Activated naive CD8-positive, alpha-beta T cell treated with anti-CD3 and anti-CD28 coated beads, Interleukin-2, amount 10 ng/mL, durations not matched to agents 7 days and 5 days (primary cell): ENCODE measurements at places on chromosomes 3 and 15. TPM values are rescaled to one million over a fixed set of nuclear protein-coding genes. Genes with fewer than 3 reads are reported as not detected.

SLC12A1 gene
- not detected for total RNA-seq

DNA sequence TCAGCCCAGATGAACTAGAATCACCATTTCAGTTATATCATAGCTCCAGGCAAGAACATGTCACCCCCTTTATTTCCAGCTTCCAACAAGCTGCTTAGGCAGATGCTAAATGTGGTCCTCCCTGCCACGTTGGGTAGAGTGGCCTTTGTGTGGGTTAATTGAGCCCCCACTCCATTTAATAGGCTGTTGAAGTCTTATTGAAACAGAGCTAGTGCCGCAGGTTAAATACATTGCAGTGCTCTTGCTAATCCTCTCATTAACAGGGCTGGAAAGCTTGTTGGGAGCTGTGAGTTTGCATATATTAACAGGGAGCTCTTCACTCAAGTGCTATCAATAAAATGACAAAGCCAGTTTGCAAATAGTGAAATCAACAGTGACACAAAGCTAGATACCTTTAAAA, 248.4 kb upstream of the CMC1 start:
- DNase-seq = no peak

GRCh38 chr3:141410408-141410807, 42.1 kb downstream of the ZBTB38 start:
- no peak for DNase-seq

GRCh38 chr3:47892286-47893040, 89.5 kb downstream of the DHX30 start:
- no peak for DNase-seq

CLDN11 gene
- total RNA-seq = not detected
